ENCODE measurements at places on chromosomes 3 and 15.

- DNase-seq, result no peak
Observed at GRCh38 chr3:43523454-43524053, 98.3 kb downstream of the ANO10 start.

- DNase-seq, result no peak
Observed at GRCh38 chr3:11791339-11792200, 55.1 kb downstream of the TAMM41 start.

DNA sequence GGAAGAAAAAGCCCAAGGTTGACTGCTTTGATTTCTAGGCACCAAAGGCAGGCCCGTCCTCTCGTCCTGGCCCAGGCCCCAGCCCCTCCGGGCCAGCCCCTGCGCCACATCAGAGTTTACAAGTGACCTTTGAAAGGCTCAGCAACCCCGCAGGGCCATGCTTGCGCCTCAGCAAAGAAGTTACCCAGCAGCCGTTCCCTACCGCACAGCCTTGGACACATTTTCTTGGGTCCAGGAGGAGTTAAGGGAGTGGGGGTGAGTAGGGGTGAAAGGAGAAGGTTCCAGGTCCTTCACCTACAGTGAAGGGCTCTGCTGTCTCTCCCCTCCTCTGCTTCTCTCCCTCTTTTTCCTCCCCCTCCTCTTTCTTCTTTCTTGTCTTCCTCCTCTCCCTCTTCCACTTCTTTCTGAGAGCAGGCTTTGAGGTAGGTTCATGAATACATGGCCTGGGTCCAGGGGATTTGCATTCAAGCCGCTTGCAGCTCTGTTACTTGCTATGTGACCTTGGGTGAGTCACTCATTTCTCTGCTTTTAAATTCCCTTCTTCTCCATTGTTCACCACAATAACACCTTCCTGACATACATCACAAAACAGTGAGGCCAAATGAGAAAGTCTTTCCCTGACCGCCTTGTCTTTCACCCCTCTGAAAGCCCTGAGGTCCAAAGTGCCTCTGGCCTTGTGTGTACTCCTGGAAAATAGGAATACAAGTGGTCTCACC lies 223.3 kb upstream of the TPRG1 start:
- DNase-seq, result peak; percentile 63

- DNase-seq, result no peak
Observed at GRCh38 chr15:74958908-74959585, 2.5 kb upstream of the RPP25 start.

GRCh38 chr3:149670742-149671492 lies 13.1 kb upstream of the WWTR1 start:
- no peak for DNase-seq

DNA sequence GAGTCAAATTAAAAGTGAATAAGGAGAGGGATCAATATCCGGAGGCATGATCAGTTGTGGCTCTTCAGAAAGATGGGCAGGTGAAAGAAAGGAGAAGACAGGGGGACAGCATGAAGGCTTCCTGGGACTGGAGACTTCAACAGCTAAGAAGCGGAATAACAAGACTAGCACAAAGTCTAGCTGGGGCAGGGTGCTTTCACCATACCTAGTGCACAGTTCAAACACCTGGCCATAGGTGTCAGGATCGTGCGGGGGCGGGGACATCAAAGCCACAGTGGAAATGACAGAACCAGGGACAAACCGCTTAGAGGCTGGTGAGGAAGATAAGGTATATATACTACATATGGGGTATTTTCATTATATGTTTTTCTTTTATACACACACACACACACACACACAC lies 66.2 kb upstream of the FOXP1 start:
- DNase-seq, result no peak

GRCh38 chr3:123546133-123546755 lies 38.6 kb downstream of the HACD2 start:
- no peak for DNase-seq

- peak; percentile 45 for DNase-seq
Observed at GRCh38 chr15:64480891-64481290, 20.5 kb downstream of the ZNF609 start.

DNA sequence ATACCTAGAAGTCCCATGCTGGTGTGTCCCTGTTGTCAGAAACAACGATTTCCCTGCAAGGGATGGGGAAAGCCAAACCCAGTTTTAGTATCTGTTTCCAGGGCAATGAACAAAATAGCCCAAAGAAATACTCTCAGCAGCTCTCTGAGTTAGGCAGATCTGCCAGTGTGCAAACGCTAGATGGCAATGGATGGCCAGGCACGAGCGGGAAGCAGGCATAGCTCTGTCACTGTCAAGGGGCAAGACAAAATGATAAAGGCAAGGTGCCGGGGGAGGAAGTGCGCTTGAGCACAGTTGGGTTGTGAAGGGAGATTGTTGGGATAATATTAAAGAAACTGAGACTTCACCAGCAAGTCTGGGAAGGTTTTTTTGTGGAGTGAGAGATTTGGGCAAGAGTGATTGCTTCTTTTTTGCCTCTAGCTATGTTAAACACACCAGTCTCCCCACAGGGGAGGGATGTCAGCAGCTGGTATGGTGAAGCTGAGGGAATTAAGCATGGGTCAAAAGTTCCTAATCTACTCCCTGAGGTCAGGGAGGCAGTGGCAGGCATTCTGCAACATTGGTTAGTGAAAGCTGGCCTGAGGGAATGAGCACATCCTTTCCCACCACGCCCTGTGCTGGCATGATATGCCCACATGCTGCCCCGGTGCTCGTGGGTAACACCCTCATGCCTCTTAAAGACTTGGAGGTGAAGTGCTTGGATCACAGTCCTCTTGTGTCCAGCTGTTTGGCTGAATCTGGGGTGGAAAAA lies 117.5 kb downstream of the PDCD6IP start:
- peak; percentile 24 for DNase-seq

DNA sequence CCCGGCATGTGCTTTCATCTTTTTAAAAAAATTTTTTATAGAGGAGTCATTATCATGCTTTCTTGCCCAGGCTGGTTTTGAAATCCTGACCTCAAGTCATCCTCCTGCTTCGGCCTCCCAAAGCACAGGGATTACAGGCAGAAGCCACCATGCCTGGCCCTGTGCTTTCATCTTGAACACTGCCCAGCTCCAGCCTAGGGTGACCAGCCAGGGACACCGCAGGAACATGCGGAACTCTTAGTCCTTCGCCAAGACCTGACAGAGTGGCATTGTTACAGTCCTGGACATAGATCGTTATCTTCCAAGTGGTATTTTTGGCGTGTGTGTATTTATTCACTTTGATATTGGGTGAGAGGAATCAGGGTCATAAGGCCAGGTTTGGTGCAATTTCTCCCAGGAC lies 7.9 kb upstream of the FURIN start:
- DNase-seq, result no peak

GRCh38 chr15:64288577-64288976 lies 67.4 kb downstream of the CSNK1G1 start:
- no peak for DNase-seq

GRCh38 chr15:50907601-50908208 lies 778 bp upstream of the AP4E1 start:
- DNase-seq, result no peak

DNA sequence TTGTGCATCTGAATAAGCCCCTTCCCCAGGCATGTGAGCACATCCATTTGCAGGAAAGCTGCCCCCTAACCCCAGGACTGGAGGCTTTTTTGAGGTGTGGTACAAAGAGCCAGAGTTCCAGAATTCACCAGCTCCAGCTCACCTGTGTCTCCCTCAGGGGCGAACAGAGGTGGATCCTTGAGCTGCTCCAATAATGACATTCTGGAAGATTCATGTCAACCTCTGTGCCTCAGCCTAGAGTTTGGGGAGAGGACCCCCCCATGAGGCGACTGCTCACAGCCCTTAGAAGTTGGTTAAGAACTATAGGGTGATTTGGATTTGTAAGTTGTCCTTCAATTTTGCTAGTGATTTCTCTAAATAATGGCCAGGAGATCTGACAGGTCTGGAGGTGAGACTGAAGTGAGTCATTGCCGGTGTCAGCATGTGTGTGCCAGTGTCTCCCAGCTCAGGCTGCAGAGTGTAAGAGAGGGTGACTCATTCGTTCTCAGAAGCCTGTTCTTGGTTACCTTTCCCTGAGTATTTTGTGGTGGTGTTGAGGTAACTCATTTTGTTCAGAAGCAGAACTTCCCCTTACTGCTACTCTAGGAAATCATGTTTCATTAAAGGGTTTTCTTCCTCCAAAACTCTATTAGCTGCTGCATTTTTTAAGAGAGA lies 136.9 kb upstream of the TOPAZ1 start:
- DNase-seq, result no peak

- DNase-seq, result no peak
Observed at GRCh38 chr3:23518441-23518840, 287.3 kb upstream of the UBE2E1 start.

DNA sequence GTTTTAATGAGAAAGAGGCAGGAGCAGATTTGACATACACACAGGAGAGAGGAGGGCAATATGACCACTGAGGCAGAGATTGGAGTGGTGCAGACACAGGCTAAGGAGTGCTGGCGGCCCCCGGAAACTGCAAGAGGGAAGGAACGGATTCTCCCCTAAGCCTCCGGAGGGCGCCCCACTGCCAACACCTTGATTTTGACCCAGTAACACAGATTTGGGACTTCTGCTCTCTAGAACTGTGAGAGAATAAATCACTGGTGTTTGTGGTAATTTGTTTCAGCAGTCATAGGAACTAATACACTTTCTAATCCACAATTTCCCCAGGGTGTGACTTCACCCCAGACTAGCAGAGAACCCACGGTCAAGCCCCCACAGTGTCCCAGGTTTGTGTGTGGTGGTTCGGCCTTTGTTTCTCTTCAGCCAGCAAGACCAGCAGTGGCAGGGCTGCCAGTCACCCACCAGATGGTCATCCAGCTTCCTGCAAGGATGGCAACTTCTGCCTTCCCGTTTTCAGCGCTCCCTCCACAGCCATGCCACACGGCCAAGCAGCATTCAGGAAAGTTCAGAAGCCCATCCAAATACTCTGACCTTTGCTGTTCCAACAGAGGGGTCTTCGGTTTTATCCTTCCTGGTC lies 23.6 kb upstream of the TSPAN3 start:
- DNase-seq, result no peak

- no peak for DNase-seq
Observed at GRCh38 chr3:46221938-46222337, 13.8 kb upstream of the CCR1 start.

- no peak for DNase-seq
Observed at GRCh38 chr15:70034596-70034995, 63.1 kb downstream of the TLE3 start.

DNA sequence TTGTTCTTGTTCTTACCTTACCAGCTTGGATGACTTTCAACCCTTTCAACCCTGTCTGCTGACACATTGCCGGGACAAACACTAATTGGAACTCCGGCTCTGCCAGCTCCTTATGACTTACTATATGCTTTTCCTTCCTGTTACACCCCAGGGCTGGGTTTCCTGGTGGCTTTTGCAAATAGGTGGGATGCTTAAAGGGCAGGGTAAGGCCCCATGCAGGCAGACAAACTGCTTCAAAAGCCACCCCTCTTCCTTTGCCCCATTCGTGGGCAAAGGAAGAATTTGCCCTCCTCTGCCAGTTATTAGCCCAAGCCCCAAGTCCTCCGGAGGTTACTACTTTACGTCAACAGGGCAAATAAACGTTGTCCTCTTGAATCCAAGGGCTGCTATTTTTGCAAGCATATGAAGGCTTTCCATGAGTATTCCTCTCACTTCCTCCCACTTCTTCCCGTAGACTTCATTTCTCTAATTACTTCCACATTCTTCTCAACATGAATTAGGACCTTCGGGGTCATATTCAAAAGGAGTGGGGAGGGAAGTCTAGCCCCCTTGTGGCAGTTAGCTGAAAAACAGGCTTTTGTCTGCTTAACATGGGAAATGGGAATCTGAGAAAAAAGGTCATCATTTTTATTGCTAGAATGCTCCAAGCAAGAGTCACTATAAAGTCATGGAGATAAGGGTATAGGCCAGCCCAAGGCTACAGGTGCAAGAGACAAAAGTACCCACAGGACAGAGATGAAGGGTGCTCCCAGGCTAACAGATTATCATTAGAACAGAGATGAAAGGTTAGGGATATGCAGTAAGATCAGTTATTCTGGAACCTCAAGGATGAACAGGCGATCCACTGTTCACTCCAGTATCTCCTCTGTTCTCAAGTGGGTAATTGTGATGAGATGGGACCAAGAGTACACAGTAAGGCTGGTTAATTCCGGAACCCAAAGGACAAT lies 56.3 kb upstream of the FSTL1 start:
- peak; percentile 51 for DNase-seq

DNA sequence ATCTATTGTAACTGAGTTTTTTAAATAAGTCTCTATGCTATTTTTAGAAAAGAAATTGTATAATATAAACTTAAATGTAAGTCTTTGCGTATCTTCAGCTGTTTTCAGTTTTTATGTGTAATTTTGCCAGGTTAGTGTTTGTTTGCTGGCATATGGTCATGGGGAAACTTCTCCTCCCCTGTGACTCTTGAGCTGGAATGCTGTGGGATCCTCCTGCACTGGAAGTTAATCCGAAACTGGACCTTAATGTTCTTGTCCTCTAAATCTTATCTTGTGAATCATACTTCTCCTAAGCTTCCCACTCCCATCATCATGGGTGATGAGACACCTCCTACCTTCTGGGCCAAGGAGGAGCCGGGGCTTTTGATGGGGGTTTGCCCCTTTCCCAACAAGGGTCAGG lies 52.4 kb upstream of the CHST2 start:
- no peak for DNase-seq

DNA sequence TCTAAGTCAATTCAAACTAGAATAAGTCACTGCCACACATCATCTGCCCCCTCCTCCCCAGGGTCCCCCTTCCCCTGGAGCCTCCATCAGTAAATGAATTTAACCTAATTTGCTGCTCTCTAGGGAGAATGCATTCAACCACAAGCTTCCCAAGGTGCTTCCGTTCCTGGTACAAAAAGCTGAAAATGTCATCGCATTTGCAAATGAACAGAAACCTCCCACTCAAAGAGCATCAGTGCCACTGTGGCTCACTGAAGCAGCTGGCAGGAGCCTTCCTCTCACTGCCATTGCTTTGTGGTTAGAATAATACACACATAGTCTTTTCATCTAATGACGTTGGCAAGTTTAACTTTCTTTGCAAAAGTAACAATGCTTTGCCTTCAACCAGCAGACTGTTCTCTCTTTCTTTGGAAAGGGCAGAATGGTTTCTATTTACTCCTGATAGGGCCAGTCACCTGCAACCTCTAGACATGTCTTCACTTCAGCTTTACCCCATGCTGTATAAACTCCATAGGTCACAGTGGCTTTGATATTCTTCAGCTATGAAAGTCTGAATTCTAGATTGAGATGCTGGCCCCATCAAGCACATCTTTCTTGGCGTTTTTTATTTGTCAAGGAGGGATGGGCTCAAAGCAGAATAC lies 238.1 kb downstream of the CPNE4 start:
- DNase-seq, result no peak

- DNase-seq, result no peak
Observed at GRCh38 chr3:31615071-31615875, 82.5 kb downstream of the STT3B start.

Measured in inflammatory macrophage (primary cell).